ENCODE measurements at places on chromosomes 16 and 17.

DNA sequence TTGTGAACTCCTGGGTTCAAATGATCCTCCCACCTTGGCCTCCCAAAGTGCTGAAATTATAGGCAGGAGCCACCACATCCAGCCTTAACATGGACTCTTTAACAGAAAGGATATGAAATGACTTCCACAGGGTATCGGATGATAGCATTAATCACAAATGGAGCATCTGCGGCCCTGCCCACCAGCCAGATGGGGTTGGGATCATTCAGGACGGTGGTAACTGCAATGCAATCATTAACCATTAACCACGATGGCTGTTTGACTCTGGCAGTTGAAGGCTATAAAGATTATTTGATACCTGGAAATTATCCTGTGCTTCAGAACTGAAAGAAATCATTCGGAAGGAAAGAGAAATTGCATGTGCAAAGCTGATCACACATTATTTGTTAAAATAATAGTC, 5.3 kb upstream of the CHST5 start:
- no peaks in the 10 kb centered on the region for H3K27me3 ChIP-seq
- H3K4me3 ChIP-seq, result no peak overlapping the region
- no peak for DNase-seq
- H3K27ac ChIP-seq, result no peak overlapping the region
- no peaks in the 10 kb centered on the region for H3K4me1 ChIP-seq
- H3K36me3 ChIP-seq, result no peaks in the 10 kb centered on the region

- H3K27ac ChIP-seq, result no peak overlapping the region
- H3K36me3 ChIP-seq, result no peaks in the 10 kb centered on the region
- no peak for DNase-seq
- H3K4me3 ChIP-seq, result no peak overlapping the region
- H3K4me1 ChIP-seq, result peaks cover 18% of the 10 kb centered on the region
These were observed 9.3 kb downstream of the SLC46A1 start for GRCh38 chr17:28396635-28397239.

DNA sequence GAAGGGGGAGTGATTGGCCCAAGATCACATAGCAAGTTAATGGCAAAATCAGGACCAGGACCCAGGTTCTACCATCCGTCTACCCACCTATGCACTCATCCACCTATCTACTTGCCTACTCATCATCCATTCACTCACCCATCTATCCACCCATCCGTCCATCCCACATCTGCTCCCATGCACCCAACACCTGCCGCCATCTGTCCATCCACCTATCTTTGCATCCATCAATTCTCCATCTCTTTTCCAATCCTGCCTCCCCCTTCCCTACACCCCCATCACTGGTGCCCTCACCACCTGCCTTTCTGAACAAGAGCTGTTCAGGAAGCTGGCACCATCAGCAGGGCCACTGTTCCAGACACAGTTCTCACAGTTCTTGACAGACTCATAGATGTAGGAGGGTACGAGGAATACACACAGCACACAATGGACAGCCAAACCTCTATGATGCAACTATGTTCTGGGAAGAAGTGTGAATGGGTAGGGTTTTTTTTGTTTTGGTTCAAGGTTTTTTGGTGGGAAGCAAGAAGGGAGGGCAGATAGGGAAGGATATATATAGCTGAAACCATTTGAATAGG, 4.5 kb downstream of the SAMD14 start:
- H3K4me1 ChIP-seq, result peaks cover 23% of the 10 kb centered on the region
- no peaks in the 10 kb centered on the region for H3K36me3 ChIP-seq
- H3K27me3 ChIP-seq, result no peaks in the 10 kb centered on the region
- no peak overlapping the region for H3K27ac ChIP-seq
- DNase-seq, result no peak

DNA sequence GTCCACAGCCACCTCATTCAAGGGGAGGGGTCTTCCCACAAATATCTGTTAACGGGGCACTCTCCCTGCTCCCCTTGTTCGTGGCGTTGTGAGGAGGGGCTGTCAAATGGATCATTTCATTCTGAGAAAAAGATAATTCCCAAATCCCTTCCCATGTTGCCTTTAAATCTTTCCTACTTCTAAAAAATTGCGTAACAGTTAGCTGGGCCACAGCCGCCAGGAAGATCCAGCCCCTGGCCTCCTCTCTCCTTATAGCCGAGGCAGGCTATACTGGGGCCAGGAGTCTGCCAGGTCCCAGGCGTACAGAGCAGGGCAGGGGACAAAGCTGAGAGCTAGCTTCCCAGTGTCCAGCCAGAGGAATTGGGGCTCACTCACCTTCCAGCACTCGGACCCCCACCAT, 430 bp downstream of the C16orf89 start:
- no peaks in the 10 kb centered on the region for H3K36me3 ChIP-seq
- H3K27ac ChIP-seq, result no peak overlapping the region
- H3K4me1 ChIP-seq, result no peaks in the 10 kb centered on the region
- DNase-seq, result no peak
- H3K4me3 ChIP-seq, result peak overlapping the region; percentile 4

GRCh38 chr17:17685775-17686291, 4.6 kb downstream of the RAI1 start:
- H3K4me1 ChIP-seq, result peaks cover 27% of the 10 kb centered on the region
- H3K27ac ChIP-seq, result peak overlapping the region; percentile 84
- H3K27me3 ChIP-seq, result no peaks in the 10 kb centered on the region
- H3K4me3 ChIP-seq, result no peak overlapping the region

GRCh38 chr17:79977161-79977631, 58.5 kb downstream of the TBC1D16 start:
- no peak overlapping the region for H3K27ac ChIP-seq
- no peak for DNase-seq
- H3K4me3 ChIP-seq, result no peak overlapping the region
- no peaks in the 10 kb centered on the region for H3K4me1 ChIP-seq

DNA sequence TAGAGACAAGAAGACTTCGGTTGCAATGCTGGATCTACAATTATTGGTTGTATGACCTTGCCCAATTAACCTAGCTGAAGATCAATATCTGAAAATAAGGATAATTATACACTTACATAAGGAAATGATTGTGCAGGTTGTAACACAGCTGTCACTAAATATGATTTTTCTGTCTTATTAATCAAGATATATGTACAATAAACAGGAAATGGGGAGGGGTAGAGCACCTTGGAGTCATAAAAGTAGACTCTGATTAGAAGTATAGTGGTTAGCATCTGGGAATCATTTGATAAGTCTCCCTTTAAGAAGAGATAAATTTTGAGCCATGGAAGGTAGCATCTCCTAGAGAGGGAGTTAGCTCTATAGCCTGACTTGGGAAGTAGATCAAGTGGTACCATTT, 369.2 kb downstream of the SHISA9 start:
- H3K27ac ChIP-seq, result no peak overlapping the region
- H3K36me3 ChIP-seq, result no peaks in the 10 kb centered on the region
- no peak overlapping the region for H3K4me3 ChIP-seq
- H3K27me3 ChIP-seq, result no peaks in the 10 kb centered on the region
- no peaks in the 10 kb centered on the region for H3K4me1 ChIP-seq

GRCh38 chr17:1532836-1533602, 16.6 kb upstream of the INPP5K start:
- no peak overlapping the region for H3K4me3 ChIP-seq
- peaks cover 56% of the 10 kb centered on the region for H3K36me3 ChIP-seq
- H3K27me3 ChIP-seq, result no peaks in the 10 kb centered on the region
- no peak overlapping the region for H3K27ac ChIP-seq
- H3K4me1 ChIP-seq, result no peaks in the 10 kb centered on the region

- no peak overlapping the region for H3K4me3 ChIP-seq
- H3K27me3 ChIP-seq, result no peaks in the 10 kb centered on the region
- H3K36me3 ChIP-seq, result no peaks in the 10 kb centered on the region
- H3K27ac ChIP-seq, result no peak overlapping the region
- peaks cover 8% of the 10 kb centered on the region for H3K4me1 ChIP-seq
These were observed 44.0 kb downstream of the SOST start for GRCh38 chr17:43714465-43715149.

DNA sequence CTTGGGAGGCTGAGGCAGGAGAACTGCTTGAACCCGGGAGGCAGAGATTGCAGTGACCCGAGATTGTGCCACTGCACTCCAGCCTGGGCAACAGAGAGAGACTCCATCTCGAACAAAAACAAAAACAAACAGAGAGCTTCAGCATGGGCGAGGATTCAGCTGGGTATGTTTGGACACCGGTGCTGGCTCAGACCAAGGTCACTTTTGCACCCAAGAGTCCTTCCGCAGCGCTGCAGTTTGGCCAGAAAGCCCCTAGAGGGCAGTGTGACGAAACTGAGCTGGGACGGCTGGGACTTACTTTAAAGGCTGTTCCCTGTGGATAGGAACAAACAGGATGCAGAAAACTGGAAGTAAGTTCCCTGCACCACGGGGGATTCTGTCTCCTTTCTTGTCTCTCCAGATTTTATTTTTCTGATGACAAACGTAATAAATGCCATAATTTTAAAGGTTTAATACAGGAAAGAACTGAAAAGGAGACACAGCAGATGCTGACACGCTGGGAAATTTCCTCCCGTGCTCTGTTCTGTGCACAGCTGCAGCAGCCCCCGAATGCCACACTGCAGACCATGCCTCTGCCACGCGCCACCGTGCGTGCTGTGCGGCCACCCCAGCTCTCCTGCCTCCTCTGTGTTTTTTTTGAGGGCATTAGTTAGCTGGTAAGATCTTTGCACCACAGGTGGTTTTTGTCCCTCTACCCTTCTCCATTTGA, 25.2 kb upstream of the USP36 start:
- no peaks in the 10 kb centered on the region for H3K36me3 ChIP-seq
- H3K4me3 ChIP-seq, result no peak overlapping the region
- no peak overlapping the region for H3K27ac ChIP-seq
- H3K4me1 ChIP-seq, result no peaks in the 10 kb centered on the region

DNA sequence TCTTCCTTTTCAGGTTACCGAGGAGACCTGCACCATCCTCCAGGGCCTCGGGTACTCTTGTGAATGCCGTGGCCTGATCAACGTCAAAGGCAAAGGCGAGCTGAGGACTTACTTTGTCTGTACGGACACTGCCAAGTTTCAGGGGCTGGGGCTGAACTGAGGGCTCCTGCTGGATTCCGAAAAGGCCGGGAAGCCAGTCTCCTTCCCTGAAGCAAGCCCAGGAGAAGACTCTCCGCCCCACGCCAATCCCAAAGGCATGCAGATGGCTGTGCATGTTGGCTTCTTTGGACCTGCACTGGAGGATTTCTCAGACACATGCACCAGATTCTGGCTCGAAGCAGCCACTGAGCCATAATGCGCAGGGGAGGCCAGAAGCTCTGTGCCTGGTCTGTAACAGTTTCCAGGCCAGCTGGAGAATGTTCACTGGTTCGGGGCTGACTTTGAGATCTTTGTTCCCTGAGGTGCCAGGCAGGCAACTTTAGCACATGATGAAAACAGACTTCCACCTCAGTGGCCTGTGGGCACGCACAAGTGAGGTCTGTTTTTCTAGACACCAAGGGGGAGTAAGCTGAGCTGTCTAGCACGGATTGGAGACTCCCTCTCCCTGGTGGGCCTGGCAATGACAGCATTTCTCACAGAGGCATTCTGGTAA, 49.1 kb downstream of the ADCY7 start:
- H3K27me3 ChIP-seq, result no peaks in the 10 kb centered on the region
- peaks cover 2% of the 10 kb centered on the region for H3K4me1 ChIP-seq
- no peak overlapping the region for H3K27ac ChIP-seq
- H3K36me3 ChIP-seq, result peaks cover 35% of the 10 kb centered on the region
- H3K4me3 ChIP-seq, result no peak overlapping the region
- DNase-seq, result peak; percentile 55

DNA sequence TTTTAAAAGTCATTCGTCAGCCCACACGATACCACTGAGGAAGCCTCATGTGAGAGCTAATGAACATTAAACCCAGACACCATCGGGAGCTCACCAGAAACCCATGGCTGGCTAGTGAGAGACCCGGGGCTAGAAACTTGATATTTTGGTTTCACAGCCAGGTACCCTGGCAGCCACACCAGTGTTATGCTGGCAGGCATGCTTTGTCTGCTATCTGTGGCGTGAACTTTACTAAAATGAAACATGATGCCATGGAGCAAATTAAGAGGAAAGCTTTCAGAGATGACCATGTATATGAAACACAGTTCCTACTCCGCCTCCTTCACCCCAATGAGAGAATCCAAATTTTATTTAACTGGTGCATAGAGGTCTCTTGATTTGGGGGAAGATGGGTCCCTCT, 291.2 kb downstream of the IRX3 start:
- no peak overlapping the region for H3K4me3 ChIP-seq
- no peaks in the 10 kb centered on the region for H3K36me3 ChIP-seq
- no peaks in the 10 kb centered on the region for H3K27me3 ChIP-seq
- H3K4me1 ChIP-seq, result peaks cover 2% of the 10 kb centered on the region
- DNase-seq, result no peak
- H3K27ac ChIP-seq, result no peak overlapping the region

DNA sequence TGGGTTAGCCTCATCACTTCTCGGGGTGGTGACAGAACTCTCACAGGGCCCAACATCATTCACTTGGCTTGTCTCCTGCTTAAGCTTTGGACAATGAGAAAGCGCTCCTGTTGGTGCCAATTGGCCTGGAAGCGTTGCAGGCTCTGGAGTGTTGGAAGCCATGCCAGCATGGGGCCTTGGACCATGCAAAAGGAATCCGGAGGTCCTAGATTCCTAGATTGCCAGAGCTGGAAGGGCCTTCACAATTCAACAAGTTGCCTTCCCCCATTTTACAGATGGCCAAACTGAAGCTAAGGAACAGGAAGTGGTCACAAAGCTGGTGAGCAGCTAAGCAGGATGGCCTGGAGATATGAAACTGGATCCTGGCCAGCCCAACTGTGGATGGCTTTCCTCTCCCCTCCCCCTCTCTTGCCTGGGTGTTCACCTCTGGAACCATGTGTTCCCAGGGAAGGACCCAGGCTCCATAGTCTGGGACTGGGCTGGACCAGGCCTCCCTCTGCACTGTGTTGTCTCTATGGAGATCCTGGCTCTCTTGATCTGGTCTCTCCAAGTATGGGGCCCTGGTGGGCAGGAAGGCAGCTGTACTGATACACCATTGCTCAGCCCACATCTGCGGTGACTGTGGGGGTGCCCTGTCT, 6.0 kb upstream of the IGFBP4 start:
- H3K4me1 ChIP-seq, result peaks cover 8% of the 10 kb centered on the region
- no peak overlapping the region for H3K4me3 ChIP-seq
- DNase-seq, result no peak
- no peaks in the 10 kb centered on the region for H3K36me3 ChIP-seq
- no peak overlapping the region for H3K27ac ChIP-seq
- H3K27me3 ChIP-seq, result no peaks in the 10 kb centered on the region

DNA sequence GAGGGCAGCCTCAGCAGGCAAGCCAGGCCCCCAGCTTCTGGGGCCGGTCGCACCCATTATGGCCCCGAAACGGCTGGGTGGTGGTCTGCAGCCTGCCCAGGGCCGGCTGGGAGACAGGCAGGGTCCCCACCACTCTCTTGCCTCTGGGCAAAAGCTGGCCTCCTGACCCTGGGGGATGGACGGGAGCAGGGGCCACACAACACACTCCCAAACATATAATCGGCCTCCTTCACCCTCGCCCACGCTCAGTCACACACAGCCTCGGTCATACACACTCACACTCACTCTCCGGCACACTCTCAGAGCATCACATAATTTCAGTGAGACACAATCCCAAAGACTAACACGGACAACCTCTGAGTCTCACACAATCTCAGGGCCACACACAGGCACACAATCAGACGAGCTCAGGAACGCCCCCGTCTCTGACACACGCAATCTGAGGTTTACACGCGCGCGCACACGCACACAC, 589 bp downstream of the PEMT start:
- peak overlapping the region; percentile 74 for H3K4me3 ChIP-seq
- H3K4me1 ChIP-seq, result peaks cover 13% of the 10 kb centered on the region
- no peaks in the 10 kb centered on the region for H3K27me3 ChIP-seq
- no peaks in the 10 kb centered on the region for H3K36me3 ChIP-seq

Data from kidney (tissue), 22 donors.